ENCODE measurements at places on chromosomes 5 and 9.
A peak's percentile ranks its signal among the peaks of the same experiment; 100 is the strongest.

DNA sequence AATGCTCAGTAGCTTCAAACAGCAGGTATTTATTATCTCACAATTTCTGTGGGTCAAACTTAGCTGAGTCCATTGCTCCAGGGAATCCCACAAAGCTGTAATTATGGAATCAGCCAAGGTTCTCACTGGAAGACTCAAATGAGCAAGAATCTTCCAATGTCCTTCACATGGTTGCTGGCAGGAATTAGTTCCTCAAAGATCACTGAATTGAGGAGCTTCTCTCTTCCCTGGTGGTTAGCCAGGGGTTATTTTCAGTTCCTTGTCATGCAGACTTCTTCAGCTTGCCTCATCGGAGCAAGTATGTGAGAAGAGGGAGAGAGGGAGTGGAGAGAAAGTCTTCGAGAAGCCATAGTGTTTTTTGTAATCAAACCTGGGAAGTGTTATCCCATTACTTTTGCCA, 2331.9 kb downstream of the MAT2B start:
- no peak for DNase-seq

- peak; percentile 32 for DNase-seq
These were observed 44.1 kb downstream of the DCP2 start for GRCh38 chr5:113020461-113021273.

DNA sequence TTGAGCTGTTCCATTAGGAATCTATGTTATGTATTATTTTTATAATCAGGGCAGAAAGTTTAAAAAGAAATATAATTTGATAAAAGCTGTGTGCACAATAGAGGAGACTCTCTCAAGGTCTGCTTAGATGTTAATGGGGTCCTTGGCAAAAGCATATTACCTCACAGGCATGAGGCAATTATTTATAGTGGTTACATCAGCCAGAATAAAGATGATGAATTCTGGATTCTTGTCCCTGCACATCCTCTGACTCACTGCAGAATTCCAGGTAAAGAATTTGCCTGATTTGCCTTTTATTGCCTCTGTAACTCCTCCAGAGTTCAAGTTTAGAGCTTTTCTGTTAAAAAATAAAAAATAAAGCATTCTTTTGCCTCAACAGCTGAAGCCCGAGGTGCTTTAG, 253.6 kb downstream of the MAST4 start:
- no peak for DNase-seq

GRCh38 chr5:177610770-177611445, 11.0 kb downstream of the B4GALT7 start:
- DNase-seq: no peak

GRCh38 chr5:127898551-127899213, 184.9 kb upstream of the SLC12A2 start:
- DNase-seq: no peak

GRCh38 chr9:84403288-84403687, 62.7 kb upstream of the SLC28A3 start:
- no peak for DNase-seq

DNA sequence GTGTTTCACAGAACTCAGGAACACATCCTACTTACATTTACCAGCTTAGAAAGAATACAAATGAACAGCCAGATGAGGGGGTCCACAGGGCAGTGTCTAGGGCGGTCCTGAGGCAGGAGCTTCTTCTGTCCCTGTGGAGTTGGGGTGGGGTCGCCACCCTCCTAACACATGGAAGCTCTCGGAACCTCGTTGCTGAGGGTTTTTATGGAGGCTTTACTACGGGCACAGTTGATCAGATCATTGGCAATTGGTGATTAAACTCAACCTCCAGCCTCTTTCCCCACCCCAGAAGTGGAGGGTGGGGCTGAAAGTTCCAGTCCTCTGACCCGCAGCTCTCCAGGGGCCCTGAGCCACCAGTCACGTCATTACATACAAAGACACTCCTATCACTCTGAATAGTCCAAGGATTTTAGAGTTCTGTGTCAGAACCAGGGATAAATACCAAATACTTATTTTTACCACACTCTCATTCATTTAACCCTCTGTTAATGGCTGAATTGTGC, 156.9 kb downstream of the COL23A1 start:
- no peak for DNase-seq

DNA sequence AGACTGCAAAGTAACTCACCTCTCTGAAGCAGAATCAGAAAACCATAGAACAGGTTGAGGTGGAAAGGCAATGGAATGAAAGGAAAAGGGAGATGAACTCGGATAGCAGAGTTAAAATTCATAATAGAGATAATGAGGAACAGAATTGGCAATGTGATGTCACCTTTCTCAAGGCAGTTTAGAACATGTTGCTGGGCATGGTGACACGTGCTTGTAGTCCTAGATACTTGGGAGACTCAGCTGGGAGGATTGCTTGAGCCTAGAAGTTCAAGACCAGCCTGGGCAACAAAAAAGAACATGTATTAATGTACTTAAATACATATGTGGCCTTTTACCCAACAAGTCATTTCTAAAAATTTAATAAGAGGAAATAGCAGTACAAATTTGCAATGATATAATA, 81.6 kb upstream of the MIER3 start:
- no peak for DNase-seq

DNA sequence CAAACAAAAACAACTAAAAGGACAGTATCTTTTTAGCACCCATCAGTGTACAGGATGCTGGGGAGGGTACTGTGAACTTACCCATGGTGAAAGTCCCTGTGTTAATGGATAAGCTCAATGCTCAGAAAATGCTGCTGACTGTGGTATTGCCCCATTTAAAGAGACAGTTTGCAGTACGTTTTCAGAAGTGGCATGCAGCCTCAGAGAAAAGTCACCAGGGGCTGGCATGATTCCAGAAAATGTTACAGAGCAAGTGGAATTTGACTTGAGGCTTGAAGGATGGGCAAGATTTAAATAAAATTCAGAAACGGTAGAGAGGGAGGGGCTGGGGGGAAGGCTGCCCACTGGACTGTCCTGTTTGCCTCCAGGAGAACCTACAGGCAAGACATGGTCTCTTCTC, 7.2 kb downstream of the S1PR3 start:
- DNase-seq: no peak

DNA sequence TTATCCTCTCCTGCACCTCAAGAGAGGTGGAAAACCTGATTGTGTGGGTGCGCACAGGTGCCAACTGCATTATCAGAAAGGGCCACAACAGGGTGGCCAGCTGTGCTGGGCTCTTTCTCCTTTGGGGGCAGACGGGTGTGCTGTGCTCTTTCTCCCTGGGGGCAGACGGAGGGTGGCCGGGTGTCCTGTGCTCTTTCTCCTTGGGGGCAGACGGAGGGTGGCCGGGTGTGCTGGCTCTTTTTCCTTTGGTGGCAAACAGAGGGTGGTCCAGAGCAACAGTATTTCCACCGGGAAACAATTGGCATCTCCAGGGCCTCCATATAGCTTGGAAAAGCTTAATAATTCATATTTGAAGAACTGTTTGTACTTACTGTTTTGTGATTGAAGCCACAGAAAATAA, 6.8 kb downstream of the LMX1B start:
- no peak for DNase-seq

- DNase-seq: no peak
These were observed 147.8 kb upstream of the CCNH start for GRCh38 chr5:87560528-87560927.

Measured in CD4-positive, alpha-beta T cell treated with Interleukin-4 for 1 hour (primary cell).